RCC 7860 (cell line): ENCODE measurements at places on chromosomes 12 and 14.

DNA sequence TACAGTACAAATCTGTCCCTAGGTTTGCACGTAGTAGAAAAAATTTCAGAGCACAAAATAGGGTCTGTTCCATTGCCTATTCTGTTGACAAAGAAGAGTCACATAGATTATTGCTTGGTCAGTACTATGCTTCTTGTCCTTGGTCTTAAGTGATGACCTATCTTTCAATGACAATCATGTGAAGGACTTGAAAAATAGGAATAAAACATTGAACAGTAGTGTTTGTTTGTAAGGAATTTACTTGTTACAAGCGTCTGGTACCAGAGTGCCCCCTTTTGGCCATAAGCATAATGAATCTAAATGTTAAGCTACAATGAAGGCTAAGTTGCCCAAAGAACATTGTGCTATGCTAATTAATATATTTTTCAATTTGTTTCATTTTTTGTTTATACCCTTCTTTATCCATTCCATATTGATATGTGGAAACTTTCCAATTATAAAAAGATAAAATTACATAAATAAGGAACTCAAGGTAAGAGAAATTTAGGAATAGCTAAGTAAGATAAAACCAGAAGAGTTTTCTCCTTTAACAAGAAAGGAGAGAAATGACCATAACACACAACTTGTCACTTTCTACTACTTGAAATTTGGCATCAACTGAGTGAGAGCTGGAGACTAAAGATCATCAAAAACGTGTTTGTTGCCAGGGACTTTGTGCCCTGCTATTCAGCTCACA is 204.7 kb downstream of the EPS8 start:
- no peak for DNase-seq

GRCh38 chr12:40224439-40225291 is at the start of gene LRRK2:
Gene LRRK2, plus strand, starts transcription at chr12:40224997. Its CDS starts 135 bp downstream, at chr12:40225132.
- DNase-seq, result peak; percentile 14

DNA sequence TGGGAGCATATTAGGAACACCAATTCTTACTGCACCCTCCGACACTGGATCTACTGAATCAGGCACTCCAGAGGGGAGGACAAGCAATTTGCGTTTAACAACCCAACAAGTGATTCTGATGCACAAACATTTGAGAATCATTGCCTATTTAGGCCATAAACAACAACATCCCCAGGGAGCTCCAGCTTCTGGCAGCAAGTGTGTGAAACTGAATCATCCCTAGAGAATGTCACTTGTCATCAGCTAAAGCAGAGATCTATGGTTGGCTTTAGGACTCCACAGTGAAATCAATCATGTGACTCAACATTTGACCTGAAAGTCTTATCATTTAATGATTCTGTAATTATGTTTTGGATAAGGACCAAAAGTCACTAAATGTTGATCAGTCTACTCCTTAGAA is 505.0 kb upstream of the FLRT2 start:
- no peak for DNase-seq

GRCh38 chr12:75437564-75437963 is 43.0 kb upstream of the GLIPR1 start:
- DNase-seq, result no peak

DNA sequence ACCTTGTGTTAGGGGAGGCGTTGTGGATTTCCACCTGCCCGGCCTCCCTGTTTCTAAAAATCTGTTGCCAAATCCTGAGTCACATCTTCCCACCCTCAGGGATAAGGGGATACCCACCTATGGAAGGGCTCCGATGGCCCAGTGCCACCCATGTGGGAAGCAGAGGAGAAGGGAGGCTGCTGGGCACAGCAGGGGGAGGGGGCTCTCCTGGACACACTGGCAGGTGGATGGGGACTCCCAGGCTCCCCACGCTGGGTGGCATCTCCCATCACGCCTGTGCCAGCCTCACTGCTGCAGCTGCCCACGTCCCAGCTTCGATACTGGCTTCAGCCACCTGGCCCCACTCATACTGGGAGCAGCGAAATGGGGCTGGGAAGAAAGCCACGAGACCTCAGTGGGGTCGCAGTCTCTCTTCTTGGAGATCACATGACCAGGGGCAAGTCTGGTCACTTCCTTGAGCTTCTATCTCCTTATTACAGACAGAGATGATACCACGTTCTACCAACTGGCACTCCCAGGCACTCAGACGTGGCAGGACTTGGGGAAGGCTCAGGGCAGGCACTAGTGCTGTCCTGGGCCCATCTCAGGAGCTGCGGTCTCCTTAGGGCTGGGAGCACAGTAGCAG is 72.2 kb downstream of the PITPNM2 start:
- no peak for DNase-seq

DNA sequence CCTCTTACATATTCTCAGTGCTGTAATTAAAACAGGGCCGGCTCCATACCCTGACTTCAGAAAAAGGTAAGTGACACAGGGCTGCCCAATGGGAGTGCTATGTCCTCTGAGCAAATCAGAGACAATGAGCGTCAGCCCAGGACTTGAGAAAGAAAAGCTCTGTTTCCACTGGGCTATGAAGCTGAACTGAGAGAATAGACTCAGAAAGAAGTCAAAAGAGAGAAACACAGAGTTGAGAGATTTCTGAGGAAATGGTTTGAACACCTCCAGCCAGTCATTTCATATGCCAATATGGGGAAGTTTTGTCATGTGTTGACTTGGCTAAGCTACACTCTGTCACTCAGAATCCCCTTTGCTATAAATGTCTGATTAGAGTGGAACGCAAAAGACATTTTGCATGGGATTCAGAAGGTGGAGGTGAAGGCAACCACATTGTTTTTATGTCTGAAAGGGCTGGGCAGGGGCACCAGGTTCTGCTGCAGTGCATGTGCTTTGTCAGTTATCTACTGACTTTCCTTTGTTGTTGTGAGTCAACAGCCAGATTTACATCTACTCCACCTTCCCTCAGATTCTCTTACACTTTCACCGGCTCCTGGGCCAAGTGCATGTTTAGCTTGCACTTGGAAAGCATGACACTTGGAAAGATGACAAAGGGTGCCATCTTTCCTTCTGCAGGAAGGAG is 313.3 kb downstream of the DUSP6 start:
- no peak for DNase-seq

DNA sequence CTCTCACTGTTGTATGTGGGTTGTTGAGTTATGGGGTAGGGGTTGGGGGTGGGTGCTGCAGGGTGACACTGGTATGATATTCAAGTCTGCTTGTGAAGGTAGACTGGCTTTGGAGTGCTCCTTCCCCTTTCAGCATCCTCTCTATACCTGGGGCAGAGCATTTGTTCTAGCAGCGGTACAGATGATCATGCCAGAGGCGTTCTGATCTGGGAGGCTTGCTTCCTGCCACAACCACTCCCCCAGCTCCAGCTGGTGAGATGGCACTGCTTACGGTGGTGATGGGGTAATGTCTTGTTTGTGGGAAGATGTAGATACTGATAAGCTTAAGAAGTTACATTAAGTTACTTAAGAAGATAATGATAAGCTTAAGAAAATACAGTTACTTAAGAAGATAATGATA is 131.8 kb downstream of the ERC1 start:
- no peak for DNase-seq

DNA sequence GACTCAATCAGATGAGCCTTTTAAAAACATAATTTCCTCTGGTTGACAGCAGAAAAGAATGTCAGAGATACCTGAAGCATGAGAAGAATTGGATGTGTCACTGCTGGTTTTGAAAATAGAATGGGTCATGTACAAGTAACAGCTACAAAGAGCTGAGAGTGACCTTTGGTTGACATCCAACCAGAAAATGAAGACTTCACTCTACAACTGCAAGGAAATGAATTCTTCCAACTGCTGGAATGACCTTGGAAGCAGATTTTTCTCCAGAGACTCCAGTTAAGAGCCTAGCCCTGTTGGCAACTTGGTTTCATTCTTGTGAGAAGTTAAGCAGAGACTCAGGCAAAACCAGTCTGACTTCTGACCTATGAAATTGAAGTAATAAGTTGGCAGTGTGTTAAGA is 505.9 kb downstream of the SLC16A7 start:
- DNase-seq, result no peak

DNA sequence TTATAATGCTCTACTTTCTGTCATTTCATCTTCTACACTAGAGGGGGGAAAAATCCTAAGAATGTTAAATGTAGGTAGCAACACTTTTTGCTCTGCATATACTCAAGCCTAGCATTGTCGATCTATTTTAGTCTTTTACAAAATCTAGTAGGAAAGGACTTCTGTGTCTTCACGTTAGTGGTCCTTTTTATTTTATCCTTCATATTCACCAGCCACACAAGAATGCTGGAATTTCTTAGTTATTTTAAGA is 253.0 kb upstream of the FLRT2 start:
- no peak for DNase-seq

DNA sequence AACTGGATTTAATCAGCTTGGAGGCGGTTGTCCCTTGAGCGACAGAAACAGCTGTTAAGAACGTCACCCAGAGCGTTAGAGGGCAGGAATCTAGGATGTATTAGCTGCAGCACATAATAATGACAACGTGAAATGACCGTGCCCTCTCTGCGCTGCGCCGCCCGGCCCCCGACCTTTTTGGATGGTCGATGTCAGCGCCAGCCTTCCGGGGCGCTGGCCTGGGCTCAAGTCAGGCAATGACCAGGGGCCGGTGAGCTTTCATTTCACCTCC is 427 bp upstream of the TMEM120B start:
- no peak for DNase-seq

GRCh38 chr12:44875417-44875953 is 630 bp downstream of the NELL2 start:
- DNase-seq, result no peak

DNA sequence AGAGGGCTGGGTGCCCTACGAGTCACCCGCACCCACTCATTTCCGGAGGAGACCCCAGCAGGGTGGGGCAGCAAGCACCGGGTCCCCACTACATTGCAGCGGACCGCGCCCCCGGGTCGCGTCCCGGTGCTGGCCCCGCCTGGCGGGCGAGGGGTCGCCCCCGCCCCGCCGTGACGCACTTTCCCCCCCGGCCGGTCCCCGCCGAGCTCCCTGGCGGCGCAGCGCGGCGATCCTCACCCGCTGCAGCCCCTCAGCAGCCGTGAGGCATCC is 106.1 kb downstream of the PRICKLE1 start:
- DNase-seq, result no peak

- DNase-seq, result no peak
Measured at GRCh38 chr12:75795125-75795524, 236.5 kb downstream of the PHLDA1 start.

- no peak for DNase-seq
Measured at GRCh38 chr14:99296517-99296916, 24.5 kb upstream of the BCL11B start.

GRCh38 chr12:113825705-113826104 is 140.4 kb downstream of the RBM19 start:
- no peak for DNase-seq

DNA sequence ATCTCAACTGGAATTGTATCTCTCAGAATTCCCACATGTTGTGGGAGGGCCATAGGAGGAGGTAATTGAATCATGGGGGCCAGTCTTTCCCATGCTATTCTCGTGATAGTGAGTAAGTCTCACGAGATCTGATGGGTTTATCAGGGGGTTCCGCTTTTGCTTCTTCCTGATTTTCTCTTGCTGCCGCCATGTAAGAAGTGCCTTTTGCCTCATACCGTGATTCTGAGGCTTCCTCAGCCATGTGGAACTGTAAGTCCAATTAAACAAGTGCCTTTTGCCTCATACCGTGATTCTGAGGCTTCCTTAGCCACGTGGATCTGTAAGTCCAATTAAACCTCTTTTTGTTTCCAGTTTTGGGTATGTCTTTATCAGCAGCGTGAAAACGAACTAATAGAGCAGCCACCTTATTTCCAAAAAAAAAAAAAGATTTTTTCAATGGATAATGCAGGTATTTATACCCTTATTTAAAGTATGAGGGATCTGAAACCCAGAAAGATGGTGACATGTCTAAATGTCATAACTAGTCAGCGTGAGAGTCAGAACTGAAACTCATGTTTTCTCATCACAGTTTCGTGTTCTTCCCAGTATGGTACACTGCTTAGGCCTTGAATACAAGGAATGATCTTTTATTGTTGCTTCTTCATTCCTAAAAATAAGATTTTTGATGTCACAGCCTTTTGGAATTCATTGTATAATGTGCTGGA is 89.6 kb downstream of the ERC1 start:
- no peak for DNase-seq

GRCh38 chr14:75822522-75823141 is 159.2 kb downstream of the TGFB3 start:
- DNase-seq, result peak; percentile 5

- no peak for DNase-seq
Measured at GRCh38 chr12:22625762-22626294, 857 bp downstream of the ETNK1 start.

GRCh38 chr14:52918486-52918885 is 32.4 kb downstream of the FERMT2 start:
- peak; percentile 68 for DNase-seq

DNA sequence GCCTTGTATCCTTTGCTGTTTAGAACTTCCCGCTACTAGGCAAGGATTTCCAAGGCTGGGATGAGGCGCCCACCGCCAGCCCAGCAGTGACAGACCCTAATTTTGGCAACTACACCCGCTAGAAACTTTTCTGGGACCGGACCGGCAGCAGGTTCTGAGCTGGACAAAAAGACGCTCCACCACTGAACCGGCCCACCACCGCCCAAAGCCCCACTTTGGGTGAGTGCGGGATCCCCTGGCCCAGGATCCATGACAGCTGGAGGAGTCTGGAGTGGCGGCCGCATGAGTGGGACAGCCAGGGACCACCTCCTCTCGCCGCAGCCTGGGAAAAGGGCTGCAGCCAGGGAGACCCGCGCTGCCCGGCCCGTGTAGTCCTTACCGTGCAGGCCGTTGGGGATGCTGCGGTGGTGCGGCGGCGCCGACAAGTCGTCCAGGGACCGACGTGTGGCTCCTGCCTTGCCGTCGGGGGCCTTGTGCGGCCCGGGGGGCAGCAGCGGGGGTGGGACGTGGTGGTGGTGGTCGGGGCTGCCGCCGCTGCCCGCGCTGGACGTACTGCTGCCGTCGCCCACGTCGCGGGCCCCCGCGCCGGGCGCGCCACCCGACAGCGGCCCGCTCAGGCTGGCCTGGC is 1.1 kb downstream of the CCDC85C start:
- DNase-seq, result no peak

GRCh38 chr14:102317564-102318248 is 1.8 kb upstream of the ZNF839 start:
- DNase-seq, result no peak
